SJSA1 (cell line): ENCODE measurements at places on chromosomes 11 and 22.

DNA sequence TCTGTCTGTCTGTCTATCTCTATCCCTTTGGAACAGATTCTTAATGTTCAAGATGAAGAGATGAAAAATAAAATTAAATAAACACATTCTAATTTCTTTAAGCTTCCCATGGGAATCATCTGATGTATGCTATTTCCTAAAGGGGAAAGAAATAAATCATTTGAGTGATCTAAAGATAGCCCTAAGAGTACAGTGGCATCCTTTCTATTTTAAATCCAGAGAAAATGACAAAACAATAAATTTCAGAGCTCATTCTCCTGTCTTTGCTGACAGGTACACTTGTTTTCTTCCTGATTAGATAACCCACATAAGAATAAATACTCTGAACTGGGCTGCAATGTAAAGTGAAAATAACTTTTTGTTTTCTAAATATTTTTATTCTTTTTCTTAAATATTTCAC is 550.4 kb downstream of the JRKL start:
- no peaks in the 10 kb centered on the region for H3K4me1 ChIP-seq
- no peaks in the 10 kb centered on the region for H3K27me3 ChIP-seq
- H3K36me3 ChIP-seq = no peaks in the 10 kb centered on the region
- H3K4me3 ChIP-seq = no peak overlapping the region

DNA sequence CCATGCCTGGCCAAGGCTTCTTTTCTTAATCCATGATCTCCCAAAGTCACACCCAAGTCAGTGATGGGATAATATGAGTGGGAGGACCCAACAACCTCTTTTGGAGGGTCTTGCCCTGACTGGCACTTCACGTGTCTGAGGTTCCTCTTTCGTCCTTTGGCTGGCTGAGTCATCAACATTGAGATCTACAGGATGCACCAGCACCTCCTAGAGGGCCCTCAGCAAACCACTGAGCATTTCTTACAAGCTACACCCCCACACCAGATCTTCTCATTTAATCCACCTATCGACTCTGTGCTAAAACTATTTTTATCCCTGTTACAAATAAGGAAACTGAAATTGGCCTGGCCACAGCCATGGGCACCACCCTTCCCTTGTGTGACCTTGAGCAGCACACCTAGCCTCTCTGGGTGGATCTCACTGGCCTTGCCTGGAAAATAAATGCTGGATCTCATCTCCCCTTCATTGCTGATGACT is 63.4 kb downstream of the FLI1 start:
- 0 out of 2 replicates have a peak, but pooled peaks cover 7% of the 10 kb centered on the region for H3K4me1 ChIP-seq
- H3K27me3 ChIP-seq = no peaks in the 10 kb centered on the region
- H3K36me3 ChIP-seq = peaks cover 6% of the 10 kb centered on the region; the same call in 1 of the 2 replicates
- H3K4me3 ChIP-seq = no peak overlapping the region
- H3K27ac ChIP-seq = no peak overlapping the region

- peaks cover 67% of the 10 kb centered on the region for H3K4me1 ChIP-seq
- peak overlapping the region; percentile 93 for H3K27ac ChIP-seq
- no peak overlapping the region for H3K4me3 ChIP-seq
- no peaks in the 10 kb centered on the region for H3K36me3 ChIP-seq
- peak; percentile 98 for DNase-seq
- H3K27me3 ChIP-seq = no peaks in the 10 kb centered on the region
Measured at GRCh38 chr11:33692013-33692504, 8.6 kb downstream of the C11orf91 start.

GRCh38 chr11:104254347-104254746 is 90.4 kb upstream of the PDGFD start:
- H3K27ac ChIP-seq = no peak overlapping the region
- no peak overlapping the region for H3K4me3 ChIP-seq
- no peaks in the 10 kb centered on the region for H3K36me3 ChIP-seq
- DNase-seq = no peak
- H3K4me1 ChIP-seq = no peaks in the 10 kb centered on the region

- H3K36me3 ChIP-seq = no peaks in the 10 kb centered on the region
- peak; percentile 6 for DNase-seq
- no peaks in the 10 kb centered on the region for H3K27me3 ChIP-seq
- peaks cover 14% of the 10 kb centered on the region for H3K4me1 ChIP-seq
- peak overlapping the region; percentile 94 for H3K27ac ChIP-seq
Measured at GRCh38 chr11:129144256-129144655, 47.9 kb downstream of the ARHGAP32 start.
